ENCODE measurements at places on chromosomes 6 and 20.

GRCh38 chr6:15385521-15385920 lies 139.7 kb downstream of the JARID2 start:
- no peak for DNase-seq

DNA sequence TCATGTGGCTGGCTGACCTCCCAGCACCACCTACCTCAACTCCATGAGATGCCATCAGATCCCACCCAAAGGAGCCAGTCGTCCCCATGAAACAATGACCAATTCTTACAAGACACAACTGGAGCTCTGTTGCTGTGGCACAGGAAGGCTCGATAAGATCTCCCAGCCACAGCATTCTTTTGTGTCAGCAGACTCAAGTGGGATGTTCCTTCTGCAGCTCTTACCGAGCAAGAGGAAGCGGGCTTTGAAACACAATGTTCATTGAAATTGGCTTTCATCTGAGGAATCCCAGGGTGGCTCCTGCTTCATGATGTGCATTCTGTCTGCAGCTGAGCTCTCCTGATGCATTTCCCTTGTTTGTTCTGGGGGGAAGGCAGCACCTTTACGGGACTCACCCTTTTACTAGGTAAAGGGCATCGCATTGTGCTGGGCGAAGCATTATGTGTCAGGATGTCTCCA lies 222.0 kb upstream of the SGK1 start:
- peak; percentile 81 for DNase-seq

GRCh38 chr6:149895048-149895590 lies 2.8 kb downstream of the RAET1E start:
- peak; percentile 15 for DNase-seq

GRCh38 chr6:137165375-137166246 lies 7.8 kb downstream of the IL22RA2 start:
- DNase-seq = peak; percentile 76

DNA sequence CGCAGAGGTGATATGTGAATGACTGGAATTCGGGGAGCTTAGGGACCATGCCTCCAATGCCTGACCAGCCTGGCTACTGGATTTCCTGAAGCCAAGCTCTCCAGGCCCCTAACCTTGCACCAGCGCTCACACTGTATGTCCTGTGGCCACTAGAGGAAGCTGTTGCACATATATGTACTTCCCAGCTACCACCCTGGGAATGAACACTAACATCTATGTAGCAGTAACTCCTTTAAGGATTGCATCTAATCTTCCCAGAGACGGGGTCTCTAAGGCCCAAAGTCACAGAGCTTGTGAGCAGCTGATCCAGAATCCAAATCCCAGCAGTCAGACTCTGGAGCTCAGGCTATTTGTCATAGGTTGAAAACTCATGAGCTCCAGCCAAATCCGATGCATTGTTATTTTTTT lies 20.4 kb upstream of the BPIFB1 start:
- peak; percentile 55 for DNase-seq

DNA sequence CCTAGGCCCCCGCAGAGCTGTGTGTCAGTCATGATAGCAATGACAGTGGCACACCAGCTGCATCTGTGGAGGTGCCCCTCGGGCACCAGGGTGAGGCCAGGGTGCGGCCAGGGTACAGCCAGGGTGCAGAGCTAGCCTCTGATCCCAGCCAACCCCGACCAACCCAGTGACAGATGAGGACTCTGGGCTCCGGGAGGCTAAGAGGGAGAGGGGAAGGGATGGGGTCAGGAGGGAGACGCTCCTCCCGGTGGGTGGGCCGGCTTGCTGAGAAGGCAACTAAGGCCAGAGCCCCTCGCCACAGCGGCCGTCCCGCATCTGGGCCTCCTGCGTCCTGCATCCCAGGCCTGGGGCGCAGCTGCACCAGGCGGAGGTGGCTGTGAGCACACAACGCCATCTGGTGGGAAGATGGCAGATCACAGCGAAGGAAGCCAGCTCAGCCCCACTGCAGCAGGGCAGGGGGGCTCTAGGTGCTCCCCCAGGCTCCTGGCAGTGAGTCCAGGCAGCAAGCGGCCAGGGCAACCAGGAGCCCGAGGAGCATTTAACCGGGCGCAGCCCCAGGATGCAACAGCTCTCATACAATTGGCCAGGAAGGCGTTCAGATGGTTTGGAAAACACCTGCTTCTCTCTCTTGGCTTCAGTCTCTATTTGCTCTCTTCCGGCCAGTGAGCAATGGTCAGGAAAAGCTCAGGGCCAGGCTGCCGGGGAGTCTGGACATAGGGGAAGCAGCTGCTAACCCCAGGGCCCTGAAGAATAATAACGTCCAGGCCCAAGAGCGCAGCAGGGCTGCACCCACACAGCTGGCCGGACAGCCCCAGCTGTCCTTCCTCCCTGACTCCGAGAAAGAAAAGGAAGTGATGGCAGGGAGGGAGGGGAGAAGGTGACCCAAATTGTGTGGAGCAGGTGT lies 169.4 kb downstream of the TAF4 start:
- peak; percentile 60 for DNase-seq

GRCh38 chr6:71393471-71393870 lies 104.9 kb downstream of the OGFRL1 start:
- peak; percentile 8 for DNase-seq

GRCh38 chr6:76057469-76057868 lies 15.0 kb downstream of the IMPG1 start:
- no peak for DNase-seq

DNA sequence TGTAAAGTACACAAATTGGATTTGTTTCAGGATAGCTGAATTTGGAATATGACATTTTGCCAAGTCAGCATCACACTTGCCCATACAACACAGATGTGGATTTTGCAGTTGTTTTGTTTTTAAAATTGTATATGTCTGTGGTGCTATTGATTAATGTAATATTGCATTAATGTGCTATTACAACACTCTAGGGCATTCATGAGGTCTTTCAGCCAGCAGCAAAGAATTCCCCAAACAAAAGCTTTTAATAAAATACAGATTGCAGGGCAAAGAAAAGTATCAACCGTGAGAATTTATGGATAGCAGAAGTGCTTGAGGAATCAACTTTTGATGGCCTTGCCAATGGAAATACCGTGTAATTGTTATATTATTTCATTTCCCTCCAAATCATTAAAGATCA lies 144.9 kb downstream of the AIG1 start:
- no peak for DNase-seq

GRCh38 chr6:21845439-21846140 lies 252.0 kb downstream of the SOX4 start:
- DNase-seq = no peak

DNA sequence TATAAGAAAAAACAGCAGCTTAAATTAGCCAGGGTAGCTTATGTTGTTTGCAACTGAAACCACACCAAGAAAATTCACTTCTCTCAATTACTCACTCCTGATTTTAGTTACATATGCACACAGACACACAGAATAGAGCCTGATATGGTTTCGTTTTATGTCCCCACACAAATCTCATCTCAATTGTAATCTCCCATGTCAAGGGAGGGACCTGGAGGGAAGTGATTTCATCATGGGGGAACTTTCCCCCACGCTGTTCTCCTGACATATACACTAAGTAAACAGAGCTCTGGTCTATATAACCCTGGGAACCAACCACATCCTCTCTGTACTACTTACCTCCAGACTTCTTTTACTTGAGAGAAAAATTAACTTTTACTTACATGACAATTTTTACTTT lies 9.8 kb downstream of the OR12D1 start:
- DNase-seq = peak; percentile 13

- no peak for DNase-seq
These were observed 45.4 kb upstream of the DTNBP1 start for GRCh38 chr6:15708231-15708630.

- no peak for DNase-seq
These were observed 6.7 kb downstream of the FLOT1 start for GRCh38 chr6:30735668-30736314.

GRCh38 chr20:46399401-46399800 lies 7.0 kb downstream of the ELMO2 start:
- no peak for DNase-seq

- no peak for DNase-seq
These were observed 48.1 kb upstream of the HLA-E start for GRCh38 chr6:30441171-30441570.

DNA sequence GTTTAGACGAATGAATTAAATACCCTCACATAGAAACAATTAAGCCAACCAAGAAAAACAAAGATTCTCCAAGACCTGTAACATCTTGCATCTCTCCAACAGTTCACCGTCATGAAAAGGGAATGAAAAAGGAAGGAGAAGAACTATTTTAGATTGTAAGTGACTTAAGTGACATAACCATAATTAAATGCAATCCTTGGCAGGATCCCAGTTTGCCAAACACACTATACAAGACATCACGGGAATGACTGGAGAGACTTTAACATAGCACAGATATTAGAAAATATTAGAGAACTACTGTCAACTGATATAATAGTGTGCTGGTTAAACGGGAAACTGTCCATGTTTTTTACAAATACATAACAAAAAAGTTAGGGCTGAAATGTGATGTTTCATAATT lies 22.2 kb downstream of the EPB41L2 start:
- DNase-seq = no peak

- peak; percentile 58 for DNase-seq
These were observed 120.6 kb upstream of the TMEM181 start for GRCh38 chr6:158439255-158439654.

- no peak for DNase-seq
These were observed 130.1 kb downstream of the RNASET2 start for GRCh38 chr6:166826264-166826663.

GRCh38 chr20:46267108-46268105 lies 40.9 kb downstream of the CDH22 start:
- no peak for DNase-seq

- DNase-seq = no peak
These were observed 71.5 kb upstream of the ISM1 start for GRCh38 chr20:13149371-13150105.

- DNase-seq = no peak
These were observed 35.1 kb downstream of the MAP3K5 start for GRCh38 chr6:136757150-136757549.

DNA sequence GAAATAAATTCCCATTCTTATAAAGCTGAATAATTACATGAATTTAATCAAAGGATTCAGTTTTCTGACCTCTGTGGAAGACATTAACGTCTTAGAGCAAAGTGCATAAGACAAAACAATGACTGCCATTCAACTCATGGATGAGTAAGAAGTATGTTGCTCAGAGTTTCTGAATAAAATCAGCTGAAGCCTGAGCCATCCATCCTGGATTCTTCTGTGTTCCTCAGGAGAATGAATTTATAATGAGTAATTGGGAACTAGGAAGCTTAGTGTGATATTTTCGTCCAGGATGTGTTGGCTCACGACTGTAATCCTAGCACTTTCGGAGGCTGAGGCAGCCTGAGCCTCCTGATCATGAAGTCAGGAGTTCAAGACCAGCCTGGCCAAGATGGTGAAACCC lies 62.8 kb downstream of the PERP start:
- DNase-seq = no peak

DNA sequence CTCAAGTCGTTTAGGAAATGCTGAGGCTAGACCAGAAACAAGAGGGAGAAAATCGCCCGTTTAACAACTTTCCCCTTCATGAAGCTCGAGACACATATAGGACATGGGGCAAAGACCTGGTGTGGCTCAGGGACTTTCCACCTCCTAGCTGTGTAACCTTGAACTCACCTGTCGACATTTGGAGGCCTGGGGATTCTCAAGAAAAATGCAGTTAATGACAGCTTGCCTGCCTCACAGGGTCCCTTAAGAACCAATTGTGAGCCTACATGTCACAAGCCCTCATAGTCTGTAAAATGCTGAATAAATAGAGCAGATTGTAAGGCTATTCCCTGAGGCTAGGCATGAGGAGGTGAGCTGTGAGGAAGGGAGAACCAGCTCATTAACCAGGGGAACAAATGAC lies 35.1 kb downstream of the MGME1 start:
- no peak for DNase-seq

- no peak for DNase-seq
These were observed 25.7 kb downstream of the CFAP61 start for GRCh38 chr20:20078041-20078440.

GRCh38 chr20:12911372-12911771 lies 97.4 kb upstream of the SPTLC3 start:
- no peak for DNase-seq

- no peak for DNase-seq
These were observed 137.8 kb downstream of the BTBD9 start for GRCh38 chr6:38501931-38502330.

DNA sequence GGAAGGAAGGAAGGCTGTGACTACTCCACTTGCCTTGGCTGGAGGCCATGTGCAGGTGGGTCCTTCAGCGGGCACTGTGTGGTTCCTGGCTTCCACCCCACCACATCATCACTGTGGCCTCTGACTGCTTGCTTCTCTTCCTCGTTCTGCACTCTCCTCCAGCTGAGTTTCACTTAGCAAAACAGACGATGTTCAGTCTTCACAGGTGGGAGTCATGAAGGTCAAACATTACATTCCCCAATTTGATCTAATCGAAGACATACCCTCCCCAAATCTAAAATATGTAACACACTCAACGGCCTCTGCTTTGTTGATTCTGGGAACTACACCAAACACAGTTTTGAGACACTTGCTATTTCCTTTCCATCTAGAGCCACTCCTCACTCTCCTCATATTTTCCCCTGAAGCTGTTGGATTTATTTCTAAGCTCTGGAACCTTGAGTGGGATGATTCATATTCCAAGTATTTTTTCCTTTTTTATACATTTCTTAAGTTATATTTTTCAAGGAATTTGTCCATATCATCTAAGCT lies 132.5 kb upstream of the FOXA2 start:
- DNase-seq = no peak

GRCh38 chr6:31068669-31069340 lies 43.6 kb downstream of the C6orf15 start:
- DNase-seq = peak; percentile 91

GRCh38 chr6:56932910-56933477 lies 21.9 kb upstream of the BEND6 start:
- DNase-seq = peak; percentile 89

DNA sequence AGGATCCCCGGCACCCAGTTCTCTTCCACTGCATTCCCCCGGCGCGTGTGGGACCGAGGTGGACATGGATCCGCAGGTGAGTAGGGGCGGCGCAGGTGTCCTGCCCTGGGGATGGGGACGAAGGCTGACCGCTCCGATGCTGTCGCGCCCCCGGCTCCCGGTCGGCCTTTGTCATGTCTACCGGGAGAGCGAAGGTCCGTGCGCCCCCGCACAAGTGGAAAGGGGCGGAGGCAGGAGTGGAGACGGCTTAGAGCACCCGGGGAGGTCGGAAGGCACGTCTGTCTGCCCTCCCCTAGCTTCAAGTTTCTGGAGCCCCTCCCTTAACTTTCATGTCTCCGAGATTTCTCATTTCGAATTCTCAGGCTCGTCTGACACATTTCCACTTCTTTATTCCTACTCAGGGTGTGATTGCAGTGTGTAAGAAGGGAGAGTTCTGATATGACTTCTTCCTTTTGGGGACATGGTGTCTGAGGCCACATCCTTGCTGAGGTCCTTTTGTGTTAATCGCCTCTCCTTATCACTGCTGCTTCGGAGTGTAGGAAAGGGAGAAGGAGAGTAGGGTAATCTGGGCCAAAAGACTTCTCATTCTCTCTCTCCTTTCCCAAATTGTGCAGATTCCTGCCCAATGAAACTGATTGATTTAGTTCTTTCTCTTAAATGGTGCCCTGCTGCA lies 435 bp downstream of the KIFC1 start:
- peak; percentile 60 for DNase-seq

GRCh38 chr6:6882592-6882991 lies 225.2 kb upstream of the RREB1 start:
- DNase-seq = no peak

GRCh38 chr6:53707108-53707897 lies 41.7 kb upstream of the KLHL31 start:
- no peak for DNase-seq
